Prostate gland (tissue), 2 donors: ENCODE measurements at places on chromosomes 2 and 18.

DNA sequence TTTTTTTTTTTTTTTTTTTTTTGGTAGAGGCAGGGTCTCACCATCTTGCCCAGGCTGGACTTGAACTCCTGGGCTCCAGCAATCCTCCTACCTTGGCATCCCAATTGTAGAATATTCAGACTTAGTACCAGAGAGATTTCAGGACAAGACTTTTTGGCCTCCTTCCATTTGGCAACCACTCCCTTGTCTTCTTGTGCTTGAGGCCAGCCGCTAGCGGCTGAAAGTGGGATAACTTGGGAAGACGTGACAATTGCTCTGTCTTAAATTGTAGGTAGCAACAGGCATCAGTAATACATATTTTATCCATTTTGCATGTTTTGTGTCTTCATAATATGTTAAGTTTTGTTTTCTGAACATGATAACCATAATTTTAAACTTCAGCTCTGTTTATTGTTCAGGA lies 53.3 kb upstream of the TTN start:
- DNase-seq, result no peak

- no peak for DNase-seq
Observed at GRCh38 chr18:28666216-28666615, 489.3 kb upstream of the CDH2 start.

GRCh38 chr2:211055438-211055837 lies 499.0 kb downstream of the CPS1 start:
- no peak for DNase-seq

DNA sequence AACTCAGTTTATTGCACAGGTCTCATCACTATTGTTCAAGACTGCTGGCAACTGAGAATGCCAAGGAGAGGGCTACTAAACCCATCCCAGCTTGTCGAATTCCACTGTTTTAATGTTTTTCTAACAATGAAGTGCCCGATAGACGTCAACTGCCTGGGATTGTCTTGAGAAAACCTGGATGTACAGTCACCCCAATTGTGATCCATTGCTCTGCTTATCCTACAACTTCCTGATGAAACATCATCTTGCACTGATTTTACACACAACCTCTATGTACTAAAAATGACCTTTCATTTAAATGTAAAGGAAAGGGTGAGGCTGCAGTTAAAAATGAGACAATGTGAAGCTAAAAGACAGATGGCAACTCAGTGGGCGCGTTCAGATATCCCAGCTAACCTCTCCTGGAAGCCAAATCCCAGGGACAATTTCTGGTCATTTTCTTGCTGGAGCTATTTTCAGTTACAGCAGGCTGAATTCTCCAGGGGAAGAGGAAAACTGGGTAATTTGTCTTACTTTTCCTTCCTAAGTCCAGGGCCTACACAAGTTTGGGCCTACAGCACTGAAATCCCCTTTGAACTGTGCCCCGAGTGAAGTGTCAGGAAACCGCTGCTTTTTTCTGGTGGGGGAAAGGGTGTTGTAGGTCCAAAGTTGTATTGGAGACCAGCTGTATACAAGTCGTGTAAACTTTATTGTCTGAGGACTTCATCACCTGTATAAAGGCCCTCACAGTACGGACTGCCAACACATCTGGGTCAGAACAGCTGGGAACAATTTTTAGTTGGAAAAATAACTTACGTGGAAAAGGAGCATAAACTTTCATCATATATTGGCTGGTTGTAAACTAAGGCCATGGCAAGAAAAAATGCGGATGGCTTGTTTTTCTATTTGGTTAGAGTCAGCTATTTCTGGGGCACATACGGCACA lies 68.9 kb upstream of the LTBP1 start:
- DNase-seq, result no peak
